Erythroblast (primary cell): ENCODE measurements at places on chromosomes 6 and 20.

GRCh38 chr6:51678274-51678673, 409.1 kb downstream of the PKHD1 start:
- no peak for DNase-seq

DNA sequence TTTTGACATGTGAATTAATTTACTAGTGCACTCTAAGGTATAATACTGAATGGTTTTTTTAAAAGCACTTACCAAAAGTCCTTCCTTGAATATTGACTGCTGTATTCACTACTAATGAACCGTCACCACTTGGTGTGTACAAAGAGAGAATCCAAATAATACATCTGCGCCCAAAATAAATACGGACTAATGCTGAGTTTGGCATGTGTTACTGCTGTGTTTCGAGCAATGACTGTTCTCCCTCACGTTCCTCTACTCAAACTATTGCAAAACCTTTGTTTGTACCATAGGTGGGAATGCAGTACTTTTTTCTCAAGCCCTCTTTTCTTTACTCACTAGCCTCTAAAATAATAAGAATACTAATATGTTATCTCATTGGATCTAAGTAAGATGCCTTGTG, 305.5 kb downstream of the QKI start:
- DNase-seq, result no peak

DNA sequence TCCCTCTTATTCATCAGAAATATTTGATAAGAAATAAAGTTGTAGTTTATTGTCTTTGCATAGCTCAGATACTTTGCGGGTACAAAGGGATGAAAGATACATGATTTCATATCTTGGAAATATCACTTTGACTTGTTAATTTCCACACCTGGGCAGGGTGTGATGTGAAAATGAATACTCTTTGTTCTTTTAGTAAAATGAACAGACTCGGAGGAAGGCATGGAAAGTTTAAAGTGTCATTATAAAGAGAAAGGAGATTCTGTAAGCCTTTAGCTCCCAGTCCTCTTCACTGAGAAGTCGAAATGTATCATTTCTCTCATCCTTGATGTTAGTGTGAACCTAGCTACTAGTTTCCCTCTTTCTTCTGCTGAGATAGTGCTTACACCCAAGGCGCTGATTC, 36.7 kb upstream of the AKIRIN2 start:
- DNase-seq, result no peak

DNA sequence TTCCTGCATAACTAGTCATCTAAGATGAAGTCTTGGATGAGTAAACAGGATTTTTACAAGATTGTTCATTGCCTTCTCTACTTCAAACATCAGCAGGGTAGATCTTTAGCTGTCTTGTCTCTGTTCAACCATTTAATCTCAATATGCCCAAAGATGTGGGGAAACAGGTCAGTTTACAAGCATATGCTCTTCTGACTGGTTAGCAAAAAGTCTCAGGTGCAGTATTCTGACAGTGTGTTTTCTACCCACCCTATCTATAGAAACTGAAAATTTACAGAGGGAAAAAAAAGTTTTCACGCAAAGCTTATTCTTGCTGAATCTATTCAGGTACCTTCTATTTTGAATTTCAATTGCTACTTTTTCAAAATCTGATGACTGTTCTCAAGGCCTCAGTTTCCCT, 29.0 kb downstream of the MAP3K5 start:
- no peak for DNase-seq

DNA sequence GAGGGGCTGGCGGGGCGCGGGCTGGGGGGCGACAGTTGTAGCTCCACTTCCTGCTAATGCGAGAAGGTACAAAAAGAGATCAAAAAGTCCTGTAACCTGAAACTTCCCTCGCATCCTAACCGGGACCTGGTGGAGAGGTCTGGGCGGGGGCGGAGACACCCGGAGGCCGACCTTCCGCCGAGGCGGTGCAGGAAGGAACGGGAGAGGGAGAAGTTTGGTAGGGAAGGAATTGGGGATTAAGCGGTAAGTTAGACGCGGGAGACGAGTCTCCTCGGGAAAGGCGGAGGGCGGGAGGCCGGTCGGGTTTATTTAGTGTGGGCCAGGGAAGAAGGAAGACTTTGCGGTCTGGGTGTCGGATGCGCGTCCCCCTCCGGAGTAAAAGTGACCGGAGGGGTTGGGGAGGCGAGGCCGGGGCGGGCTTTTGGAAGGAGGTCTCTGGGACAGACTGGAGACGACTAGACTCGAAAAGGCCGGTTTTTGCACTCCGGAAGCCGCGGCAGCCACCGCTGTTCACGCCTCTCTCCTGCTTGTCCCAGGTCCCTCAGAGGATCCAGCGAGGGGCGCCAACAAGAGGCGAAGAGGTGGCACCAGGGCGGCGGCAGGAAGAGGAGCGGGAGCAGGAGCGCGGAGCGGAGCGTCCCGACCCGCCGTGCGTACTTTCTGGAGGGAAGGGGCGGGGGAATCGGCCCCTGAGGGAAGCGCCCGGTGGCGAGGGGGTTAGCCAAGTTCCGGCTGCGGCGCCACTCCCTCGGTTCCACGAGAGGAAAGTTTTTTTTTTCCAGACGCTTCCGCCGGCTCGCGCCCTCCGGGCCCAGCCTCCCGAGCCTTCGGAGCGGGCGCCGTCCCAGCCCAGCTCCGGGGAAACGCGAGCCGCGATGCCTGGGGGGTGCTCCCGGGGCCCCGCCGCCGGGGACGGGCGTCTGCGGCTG, 734 bp downstream of the TPBG start:
- DNase-seq, result no peak

- DNase-seq, result no peak
Measured at GRCh38 chr6:119205911-119206618, 127.6 kb upstream of the FAM184A start.

- no peak for DNase-seq
Measured at GRCh38 chr6:67775333-67775732, 859.7 kb upstream of the ADGRB3 start.

GRCh38 chr6:128065072-128065471, 164.2 kb upstream of the THEMIS start:
- no peak for DNase-seq

- DNase-seq, result no peak
Measured at GRCh38 chr6:154745243-154745642, 12.0 kb downstream of the SCAF8 start.

GRCh38 chr6:111737065-111737521, 131.4 kb upstream of the TRAF3IP2 start:
- no peak for DNase-seq

GRCh38 chr20:22579119-22579427, 5.3 kb downstream of the FOXA2 start:
- DNase-seq, result no peak

- peak; percentile 60 for DNase-seq
Measured at GRCh38 chr6:33744001-33744848, 2.5 kb downstream of the IP6K3 start.

DNA sequence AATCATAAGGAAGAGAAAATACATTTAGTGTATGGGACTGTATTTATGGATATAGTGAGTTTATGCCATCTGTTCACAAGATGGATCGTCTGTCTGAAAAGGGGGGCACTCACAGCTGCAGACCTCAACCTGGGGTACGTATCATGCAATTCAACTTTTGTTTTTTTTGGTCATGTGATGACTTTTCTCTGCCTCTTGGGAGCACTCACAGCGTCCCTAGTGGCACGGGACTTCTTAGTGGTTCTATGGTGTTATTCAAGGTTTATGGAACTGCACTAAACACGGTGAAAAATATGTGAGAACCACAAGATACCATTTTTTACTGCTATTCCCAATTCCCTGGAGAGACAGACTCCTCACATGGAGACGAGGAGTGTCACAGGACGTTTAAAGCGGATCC, 60.4 kb upstream of the MPC1 start:
- DNase-seq, result no peak

DNA sequence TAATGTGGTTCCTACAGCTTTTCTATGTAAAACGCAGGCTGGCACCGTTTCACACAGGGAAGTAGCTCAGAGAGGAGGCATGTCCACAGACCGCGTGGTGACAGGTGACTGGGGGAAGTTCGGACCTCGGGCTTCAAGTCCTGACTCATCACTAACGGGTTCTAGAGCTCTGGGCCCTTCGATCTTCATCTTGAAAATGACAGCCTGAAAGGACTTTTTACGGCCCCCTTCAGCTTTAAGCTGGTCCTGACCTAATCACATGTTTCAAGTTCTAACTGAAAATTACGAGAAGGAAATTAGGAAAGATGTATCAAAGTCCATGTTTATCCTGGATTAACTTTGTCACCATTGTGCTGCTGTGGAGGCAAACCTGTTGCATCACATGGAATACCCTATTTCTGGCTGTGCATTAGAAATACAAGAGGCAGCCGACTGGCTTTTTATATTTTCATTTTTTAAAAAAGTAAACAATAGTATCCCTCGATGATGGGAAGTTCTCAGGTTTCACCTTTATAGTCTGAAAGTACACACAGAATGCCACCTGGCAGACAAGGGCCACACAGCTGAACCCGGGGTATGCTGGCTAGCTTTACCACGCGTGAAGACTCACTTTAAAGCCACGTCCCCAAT, 2.0 kb downstream of the MAN1A1 start:
- DNase-seq, result peak; percentile 78

DNA sequence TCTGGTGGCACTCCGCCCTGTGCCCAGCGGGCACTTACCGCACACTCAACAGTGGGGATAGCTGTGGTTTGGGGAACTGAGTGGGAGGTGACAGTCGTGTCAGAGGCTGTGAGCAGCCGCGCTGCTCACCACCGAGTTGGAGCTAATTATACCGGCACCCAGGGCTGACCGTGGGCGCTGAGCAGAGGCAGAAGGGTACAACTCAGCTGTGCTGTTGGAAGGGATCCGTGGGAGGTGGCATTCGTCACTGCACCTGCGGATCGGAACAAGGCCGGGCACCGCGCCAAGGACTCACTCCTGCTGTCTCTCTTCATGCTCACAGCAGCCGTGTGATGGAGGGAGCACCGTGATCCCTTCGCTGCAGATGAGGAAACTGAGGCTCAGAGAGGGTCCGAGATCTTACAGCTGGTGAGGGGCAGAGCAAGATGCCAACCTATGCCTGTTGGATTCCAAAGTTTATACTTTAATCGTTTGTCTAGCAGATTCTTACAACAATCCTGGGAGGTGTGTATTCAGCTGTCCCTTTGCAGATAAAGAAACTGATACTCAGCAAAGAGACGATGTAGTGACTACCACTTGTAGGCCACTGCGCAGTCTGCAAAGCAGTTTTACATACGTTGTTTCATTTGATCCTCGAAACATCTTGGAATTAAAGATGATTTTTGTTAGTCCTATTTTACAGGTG, 713 bp upstream of the ELMO2 start:
- peak; percentile 52 for DNase-seq

DNA sequence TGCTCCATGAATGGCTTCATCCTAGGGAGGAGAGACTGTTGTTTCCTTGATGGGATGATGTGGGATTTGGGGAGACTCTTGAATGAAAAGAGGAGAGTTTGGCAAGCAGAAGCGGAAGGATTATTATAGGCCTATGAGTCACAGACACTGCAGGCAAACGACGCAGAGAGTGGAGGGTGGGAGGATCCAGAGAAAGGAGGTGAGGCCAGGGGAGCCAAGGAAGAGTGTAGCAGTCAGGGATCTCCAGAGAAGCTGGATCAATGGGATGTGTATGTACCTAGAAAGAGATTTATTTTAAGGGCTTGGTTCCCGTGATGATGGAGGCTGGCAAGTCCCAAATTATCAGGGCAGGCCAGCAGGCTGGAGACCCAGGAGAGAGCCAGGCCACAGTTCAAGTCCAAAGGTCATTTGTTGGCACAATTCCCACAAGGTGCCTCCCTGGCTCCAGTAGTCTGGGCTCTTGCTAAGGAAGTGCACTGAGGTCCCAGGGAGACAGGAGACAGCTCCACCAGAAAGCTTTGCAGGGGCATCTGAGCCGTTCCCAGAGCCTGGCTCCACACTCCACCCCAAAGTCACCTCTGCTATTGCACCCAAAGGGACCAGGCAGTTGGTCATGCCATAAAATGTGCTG, 76.0 kb downstream of the ADTRP start:
- DNase-seq, result no peak

GRCh38 chr6:5133943-5134342, 48.8 kb downstream of the PPP1R3G start:
- DNase-seq, result no peak

DNA sequence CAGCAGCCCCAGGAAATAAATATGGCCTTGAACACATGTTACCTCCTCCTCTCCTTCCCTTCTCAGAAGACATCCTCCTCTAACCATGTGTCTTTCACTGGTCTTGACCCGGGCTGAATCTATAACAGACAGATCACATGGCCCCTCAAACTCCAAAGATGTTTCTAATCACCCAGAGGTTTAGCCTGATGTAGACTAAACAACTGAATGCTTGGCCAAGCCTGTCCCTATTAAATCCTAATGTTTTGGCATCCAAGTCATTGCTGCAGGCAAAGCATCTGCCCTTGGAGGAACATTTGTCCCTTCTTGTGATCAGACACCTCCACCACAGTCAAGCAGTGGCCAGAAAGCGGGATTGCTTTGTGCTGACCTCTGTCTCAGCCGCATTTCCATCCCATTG, 65.5 kb downstream of the ANKRD60 start:
- DNase-seq, result no peak

DNA sequence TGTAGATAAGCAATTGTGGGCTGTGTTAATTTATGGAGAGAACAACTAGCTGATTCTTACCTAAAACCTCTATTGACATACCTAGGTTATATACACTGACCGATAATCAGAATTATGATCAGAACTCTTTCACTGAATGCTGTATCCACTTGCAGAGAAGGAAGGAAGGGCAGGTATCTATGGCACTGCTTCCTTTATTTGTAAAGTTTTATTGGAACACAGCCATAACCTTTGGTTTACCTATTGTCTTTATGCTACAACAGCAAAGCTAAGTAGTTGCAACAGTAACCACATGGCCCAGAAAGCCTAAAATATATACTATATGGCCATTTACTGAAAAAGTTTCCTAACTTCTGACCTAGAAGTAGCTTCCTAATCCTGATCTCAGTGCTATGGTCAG, 358.9 kb upstream of the ARID1B start:
- no peak for DNase-seq

DNA sequence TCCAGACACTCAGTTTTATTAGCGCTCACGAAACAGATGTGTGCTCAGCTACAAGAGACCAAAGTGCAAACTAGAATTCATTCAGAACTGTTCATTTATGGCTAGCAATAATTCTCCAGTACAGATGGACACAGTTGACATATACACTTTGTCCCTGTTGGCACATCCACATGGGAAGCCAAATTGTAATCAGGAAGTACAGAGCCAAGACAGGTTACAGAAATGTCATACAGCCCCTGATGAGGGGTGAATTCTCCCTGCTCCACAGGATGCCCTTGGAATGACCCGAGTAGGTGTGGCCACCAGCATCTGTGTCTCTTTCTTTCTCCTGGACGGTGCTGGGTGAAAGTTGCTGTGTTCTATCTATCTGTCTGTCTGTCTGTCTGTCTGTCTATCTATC, 7.6 kb downstream of the DHX35 start:
- no peak for DNase-seq

DNA sequence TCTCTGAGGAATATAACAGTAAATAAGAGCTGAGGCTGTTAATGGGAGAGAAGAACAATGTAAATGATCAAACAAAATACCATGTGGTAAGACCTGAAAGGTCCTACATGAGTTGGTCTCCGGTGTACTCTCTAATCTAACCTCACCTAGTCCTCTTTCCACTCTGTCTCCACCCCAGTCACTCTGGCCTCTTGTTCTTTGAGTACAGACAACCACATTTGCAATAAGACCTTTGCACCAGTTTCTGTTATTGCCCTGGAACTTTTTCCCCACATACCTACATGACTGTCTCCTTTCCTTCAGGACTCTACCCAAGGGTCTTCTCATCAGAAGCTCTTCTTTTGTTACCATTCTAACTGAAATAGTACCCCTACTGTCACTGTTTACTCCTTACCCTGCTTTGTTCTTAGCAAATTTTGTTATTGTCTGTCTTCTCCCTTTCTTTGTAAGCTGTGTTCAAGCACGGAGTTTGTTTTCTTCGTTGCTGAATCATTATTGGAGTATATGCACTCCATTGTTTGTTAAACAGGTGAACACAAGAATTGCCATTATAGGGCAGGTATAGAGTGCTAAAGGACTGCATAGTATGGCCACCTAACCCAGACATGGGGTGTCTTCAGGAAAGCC, 37.3 kb downstream of the MAPK14 start:
- DNase-seq, result peak; percentile 70
